ENCODE measurements at places on chromosomes 6 and 20. TPM values are rescaled to one million over a fixed set of nuclear protein-coding genes. Genes with fewer than 3 reads are reported as not detected.
A peak's percentile ranks its signal among the peaks of the same experiment; 100 is the strongest.

COL20A1 gene
- not detected for total RNA-seq

LGSN gene
- total RNA-seq, result 0.10 TPM

LPA gene
- total RNA-seq, result not detected

LY6G6C gene
- not detected for total RNA-seq

NRSN2 gene
- total RNA-seq, result 77.9 TPM

TTK gene
- total RNA-seq, result 1.4 TPM

DNA sequence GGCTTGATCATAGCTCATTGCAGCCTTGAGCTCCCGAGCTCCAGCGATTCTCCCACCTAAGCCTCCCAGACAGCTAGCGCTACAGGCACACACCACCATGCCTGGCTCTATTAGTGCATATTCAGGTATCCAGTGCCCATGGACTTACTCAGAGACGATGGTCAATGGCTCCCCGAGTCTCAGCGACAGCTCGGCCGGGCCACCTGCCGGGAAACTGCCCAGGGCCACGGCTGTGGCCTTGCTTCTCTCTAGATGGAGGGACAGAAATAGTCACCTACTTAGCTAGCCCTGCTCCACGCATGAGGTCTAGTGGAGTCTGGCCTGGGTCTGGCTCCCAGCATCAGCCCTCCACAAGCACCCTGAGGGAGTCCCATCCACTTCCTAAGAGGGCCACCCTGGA is 11.7 kb downstream of the SLA2 start:
- DNase-seq, result no peak

MOCS3 gene
- total RNA-seq, result 13.7 TPM

DNA sequence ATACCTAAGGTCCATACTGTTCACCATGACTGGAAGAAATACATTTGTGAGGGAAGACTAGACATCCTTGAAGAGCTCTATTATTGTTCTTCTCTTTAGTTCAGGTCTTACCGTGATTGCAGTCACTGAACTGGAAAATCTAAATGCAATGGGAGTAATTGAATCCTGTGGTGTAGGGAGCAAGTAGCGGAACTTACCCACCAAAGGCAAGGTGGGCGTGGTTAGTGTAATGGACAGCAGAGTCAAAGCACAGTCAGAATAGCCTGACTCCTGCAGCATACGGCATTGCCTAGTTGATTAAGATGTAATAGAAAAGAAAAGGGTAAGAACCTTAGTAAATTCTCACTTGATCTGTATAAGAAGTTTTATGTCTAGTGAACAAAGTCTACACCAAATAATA is 679.7 kb upstream of the EPHA7 start:
- peak; percentile 61 for DNase-seq

Data from renal cortical epithelial cell (primary cell).